ENCODE measurements at places on chromosomes 6 and 20.
A peak's percentile ranks its signal among the peaks of the same experiment; 100 is the strongest.

GRCh38 chr6:131107151-131107550, 28.1 kb upstream of the AKAP7 start:
- DNase-seq: no peak

DNA sequence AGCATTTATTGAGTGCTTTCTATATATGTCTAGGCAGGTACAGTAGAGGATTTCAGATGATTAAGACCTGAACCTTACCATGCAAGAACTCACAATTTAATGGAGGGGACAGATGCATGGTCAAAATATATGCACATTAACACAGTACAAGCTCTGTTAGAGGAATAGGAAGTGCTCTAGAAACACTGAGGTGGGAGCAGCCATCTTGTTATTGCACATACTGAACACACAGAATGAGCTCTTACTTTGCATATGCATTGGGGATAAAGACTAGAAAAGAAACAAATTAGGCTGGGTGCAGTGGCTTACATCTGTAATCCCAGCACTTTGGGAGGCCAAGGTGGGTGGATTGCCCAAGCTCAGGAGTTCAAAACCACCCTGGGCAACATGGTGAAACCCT, 438.3 kb downstream of the UTRN start:
- DNase-seq: no peak

DNA sequence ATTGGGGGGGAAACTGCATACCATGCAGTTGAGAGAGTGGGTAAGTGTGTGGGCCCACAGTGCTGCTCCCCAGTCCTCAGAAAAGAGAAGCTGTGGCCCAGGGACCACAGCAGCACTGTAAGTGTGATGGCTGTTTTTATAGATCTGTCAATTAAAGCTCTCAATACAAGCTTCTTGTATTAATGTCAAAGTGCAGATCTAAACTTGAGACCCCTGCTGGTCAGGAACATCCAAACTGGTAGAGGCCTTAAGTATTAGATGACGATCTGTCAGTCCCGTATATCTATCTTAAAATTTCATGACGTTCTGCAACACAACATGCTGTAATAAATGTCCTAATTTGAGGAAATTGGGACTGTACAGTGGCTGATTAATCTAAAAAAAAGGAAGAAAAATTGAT, 74.8 kb downstream of the TULP4 start:
- DNase-seq: no peak

- no peak for DNase-seq
Observed at GRCh38 chr6:131840936-131841583, 33.2 kb downstream of the ENPP1 start.

GRCh38 chr20:7828437-7828836, 111.8 kb downstream of the HAO1 start:
- DNase-seq: no peak

- no peak for DNase-seq
Observed at GRCh38 chr20:2559279-2559626, 22.9 kb downstream of the TMC2 start.

DNA sequence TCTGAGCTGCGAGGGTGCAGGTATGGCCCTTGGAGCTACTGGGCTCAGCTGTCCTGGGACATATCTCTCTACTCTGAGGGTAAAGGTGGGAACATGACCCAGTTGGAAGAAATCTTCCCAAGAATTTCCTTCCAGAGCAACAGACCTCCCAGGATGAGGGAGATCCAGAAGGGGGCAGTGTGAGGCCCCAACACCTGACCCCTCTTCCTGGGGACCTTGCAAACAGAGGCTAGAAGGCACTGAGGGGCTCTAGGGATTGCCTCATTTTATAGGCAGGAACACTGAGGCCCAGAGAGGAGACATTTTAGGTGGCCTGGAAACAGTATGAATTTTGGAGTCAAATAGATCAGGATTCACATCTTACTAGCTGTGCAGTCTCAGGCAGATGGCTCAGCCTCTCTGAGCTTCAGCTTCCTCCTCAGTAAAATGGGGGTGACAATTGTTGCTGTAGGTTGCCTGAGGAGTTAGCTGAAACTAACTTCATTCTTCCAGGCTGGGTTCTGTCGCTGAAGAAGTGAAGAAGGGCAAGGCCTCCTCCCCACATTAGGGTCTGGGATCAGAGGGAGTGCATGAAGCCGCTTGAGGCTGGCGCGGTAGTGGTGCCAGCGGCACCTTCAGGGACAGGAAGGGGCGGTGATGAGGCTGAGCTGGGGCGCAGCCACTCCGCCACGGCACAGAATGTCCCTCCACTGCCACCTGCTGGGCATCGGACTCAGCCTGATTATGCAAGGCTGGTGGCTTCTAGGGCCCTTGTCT, 11.4 kb downstream of the KCNK17 start:
- peak; percentile 18 for DNase-seq

Measured in esophagus squamous epithelium (tissue), 5 donors.